ENCODE measurements at places on chromosomes 1 and 21. TPM values are rescaled to one million over a fixed set of nuclear protein-coding genes. Genes with fewer than 3 reads are reported as not detected.

EPS15 gene
- total RNA-seq, result 37.4 TPM

GRCh38 chr1:90357995-90358394, 359.1 kb downstream of the BARHL2 start:
- H3K36me3 ChIP-seq, result no peaks in the 10 kb centered on the region
- H3K27me3 ChIP-seq, result no peaks in the 10 kb centered on the region
- H3K4me3 ChIP-seq, result no peak overlapping the region

CR1L gene
- total RNA-seq, result not detected

DNA sequence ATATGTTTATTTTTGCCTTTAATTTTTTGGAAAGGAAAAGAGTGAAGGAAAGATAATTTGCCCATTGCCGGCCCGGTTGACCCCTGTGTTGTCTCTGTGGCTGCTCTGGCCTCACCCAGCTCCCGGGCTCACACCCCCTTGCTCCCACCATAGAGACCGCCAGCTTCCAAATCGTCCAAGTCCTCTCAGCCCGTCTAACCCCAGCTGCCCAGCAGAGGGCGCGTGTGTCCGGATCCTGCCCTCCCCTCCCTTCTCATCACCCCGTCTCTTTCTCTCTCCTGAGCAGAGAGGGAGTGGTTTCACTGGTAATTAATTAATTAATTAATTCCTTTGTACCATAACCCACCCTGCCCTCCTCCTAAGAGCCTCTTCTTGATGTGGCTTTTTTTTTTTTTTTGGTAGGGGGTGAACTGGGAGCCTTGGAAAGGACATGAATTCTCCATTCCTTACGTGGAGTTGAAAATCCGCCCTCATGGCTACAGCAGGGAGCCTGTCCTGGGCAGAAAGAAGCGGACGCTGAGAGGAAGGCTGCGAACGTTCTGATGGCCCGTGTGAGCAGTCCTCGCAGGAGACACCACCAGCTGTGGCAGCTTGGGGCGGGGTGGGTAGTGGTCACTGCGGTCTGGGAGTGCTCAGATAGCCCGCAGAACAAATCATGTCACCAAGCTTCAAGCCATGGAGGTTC, 45.9 kb downstream of the KIAA0040 start:
- peak; percentile 67 for DNase-seq
- no peak overlapping the region for H3K27ac ChIP-seq
- H3K36me3 ChIP-seq, result no peaks in the 10 kb centered on the region
- H3K4me3 ChIP-seq, result no peak overlapping the region
- no peaks in the 10 kb centered on the region for H3K27me3 ChIP-seq

- no peaks in the 10 kb centered on the region for H3K36me3 ChIP-seq
- no peak overlapping the region for H3K27ac ChIP-seq
- H3K4me1 ChIP-seq, result no peaks in the 10 kb centered on the region
These were observed 16.7 kb upstream of the VSIG8 start for GRCh38 chr1:159879136-159879535.

DNA sequence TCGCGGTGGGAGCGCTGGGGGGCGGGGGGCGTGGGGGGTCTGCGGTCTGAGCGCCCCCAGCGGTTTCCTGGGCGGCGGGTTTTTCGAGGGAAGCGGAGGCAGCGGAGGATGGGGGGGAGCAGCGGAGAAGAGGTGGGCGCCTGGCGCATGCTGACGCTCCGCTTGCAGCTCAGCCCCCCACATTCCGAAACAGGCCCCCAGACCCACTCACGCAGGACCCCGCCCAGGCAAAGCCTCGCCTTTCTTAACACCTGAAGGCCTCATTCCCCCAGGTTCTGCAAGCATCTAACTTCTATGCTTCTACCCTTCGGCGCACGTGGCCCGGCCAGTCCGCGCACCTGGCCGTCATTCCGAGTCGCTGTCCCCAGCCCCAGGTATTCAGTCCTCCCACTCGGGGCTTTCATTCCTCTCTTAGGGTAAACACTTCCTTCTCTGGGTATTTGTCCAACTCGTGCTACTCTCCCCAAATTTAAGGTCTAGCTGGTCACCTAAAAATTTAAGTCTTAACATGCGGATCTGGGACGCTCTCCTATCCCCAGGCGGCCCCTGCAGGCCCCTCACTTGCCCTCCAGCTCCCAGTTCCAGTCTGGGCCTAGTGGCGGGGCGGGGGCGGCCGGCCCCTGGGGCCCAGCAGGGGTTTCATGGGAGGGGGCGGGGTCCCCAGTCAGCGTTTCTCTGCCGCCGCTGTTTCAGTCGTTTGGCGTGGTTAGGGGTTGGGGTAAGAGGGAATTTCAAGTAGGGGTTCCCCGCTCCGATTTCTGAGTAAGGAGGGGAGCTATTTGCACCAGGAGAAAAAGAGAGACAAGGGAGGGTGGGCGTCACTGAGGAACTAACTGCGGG, 2.8 kb upstream of the ZBTB7B start:
- DNase-seq, result peak; percentile 66
- no peak overlapping the region for H3K4me3 ChIP-seq
- no peaks in the 10 kb centered on the region for H3K36me3 ChIP-seq
- no peaks in the 10 kb centered on the region for H3K27me3 ChIP-seq

DNA sequence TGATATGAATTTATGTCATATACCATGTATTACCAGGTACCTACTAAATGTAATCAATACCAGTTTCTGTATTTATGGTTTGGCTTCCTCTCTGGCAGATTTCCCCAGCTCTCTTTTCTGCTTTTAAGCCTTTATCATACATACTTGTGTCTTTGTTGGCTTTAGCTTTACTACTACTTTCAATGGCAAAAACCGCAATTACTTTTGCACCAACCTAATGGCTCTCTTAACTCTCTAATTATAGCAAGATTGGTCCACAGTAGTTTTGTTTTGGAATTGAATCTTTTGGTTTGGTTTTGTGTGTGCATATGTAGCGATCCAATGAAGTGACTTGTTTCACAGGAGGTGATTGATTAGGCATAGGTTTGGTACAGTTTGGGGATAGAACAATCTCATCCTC, 93.6 kb downstream of the ATG4C start:
- no peaks in the 10 kb centered on the region for H3K36me3 ChIP-seq
- H3K4me3 ChIP-seq, result no peak overlapping the region
- H3K27me3 ChIP-seq, result no peaks in the 10 kb centered on the region
- DNase-seq, result no peak
- H3K4me1 ChIP-seq, result no peaks in the 10 kb centered on the region

DNA sequence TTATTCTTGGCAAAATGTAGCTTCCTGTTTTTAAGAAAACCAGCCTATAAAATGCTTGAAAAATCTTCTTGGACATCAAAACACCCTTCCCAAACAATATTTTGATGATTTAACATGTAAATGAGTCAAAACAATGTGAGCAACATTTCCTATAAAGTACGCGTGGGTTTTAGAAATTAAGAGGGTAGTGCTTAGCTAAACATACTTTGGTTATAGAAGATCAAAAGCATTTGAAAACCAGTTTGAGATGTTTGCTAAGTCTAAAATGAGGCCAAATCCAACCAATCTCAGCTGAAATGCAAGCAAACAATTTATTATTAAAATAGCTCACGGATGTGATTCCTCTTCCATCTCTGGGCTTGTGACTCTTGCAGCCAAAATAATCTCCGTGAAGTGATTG, 350.4 kb downstream of the TGFB2 start:
- no peaks in the 10 kb centered on the region for H3K36me3 ChIP-seq
- DNase-seq, result no peak
- H3K27me3 ChIP-seq, result no peaks in the 10 kb centered on the region
- H3K4me1 ChIP-seq, result no peaks in the 10 kb centered on the region
- H3K27ac ChIP-seq, result no peak overlapping the region
- H3K4me3 ChIP-seq, result no peak overlapping the region

- no peaks in the 10 kb centered on the region for H3K36me3 ChIP-seq
- H3K4me1 ChIP-seq, result no peaks in the 10 kb centered on the region
- no peak overlapping the region for H3K27ac ChIP-seq
- no peak overlapping the region for H3K4me3 ChIP-seq
These were observed 4.5 kb downstream of the MROH7 start for GRCh38 chr1:54645806-54646676.

DNA sequence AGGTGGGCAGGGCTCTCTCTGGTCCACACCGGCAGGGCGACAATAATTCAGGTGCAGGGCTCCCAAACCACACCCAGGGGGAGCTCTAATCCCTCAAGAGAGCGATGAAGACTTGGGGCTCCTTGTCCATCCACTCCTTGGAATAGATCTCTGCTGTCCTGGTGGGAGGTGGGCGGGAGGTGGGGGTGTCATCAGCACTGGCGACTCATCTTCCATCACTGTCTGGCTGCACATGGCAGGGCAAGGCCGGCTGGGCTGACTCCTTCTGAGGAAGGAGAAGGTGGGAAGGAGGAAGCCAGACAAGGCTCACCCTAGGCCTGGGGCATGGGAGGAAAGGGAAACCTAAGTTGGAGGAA, 29.3 kb downstream of the TNNT2 start:
- no peak overlapping the region for H3K4me3 ChIP-seq
- H3K27me3 ChIP-seq, result no peaks in the 10 kb centered on the region
- H3K4me1 ChIP-seq, result no peaks in the 10 kb centered on the region
- H3K27ac ChIP-seq, result no peak overlapping the region

DNA sequence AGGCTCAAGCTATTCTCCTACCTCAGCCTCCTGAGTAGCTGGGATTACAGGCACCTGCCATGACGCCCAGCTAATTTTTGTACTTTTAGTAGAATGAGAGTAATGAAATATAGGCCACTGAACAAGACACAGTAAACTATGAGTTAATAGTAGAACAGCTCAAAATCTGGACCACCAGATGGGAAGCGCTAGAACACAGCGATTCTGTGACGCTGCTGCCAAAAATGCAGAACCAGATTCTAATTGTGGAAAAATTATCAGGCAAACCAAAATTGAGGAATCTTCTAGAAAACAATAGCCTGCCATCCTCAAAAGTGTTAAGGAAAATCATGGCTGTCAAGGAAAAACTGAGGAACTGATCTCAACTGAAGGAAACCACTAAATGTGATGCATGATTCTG, 111.4 kb upstream of the TIAM1 start:
- no peaks in the 10 kb centered on the region for H3K36me3 ChIP-seq
- H3K27ac ChIP-seq, result no peak overlapping the region

PADI4 gene
- not detected for total RNA-seq

DNA sequence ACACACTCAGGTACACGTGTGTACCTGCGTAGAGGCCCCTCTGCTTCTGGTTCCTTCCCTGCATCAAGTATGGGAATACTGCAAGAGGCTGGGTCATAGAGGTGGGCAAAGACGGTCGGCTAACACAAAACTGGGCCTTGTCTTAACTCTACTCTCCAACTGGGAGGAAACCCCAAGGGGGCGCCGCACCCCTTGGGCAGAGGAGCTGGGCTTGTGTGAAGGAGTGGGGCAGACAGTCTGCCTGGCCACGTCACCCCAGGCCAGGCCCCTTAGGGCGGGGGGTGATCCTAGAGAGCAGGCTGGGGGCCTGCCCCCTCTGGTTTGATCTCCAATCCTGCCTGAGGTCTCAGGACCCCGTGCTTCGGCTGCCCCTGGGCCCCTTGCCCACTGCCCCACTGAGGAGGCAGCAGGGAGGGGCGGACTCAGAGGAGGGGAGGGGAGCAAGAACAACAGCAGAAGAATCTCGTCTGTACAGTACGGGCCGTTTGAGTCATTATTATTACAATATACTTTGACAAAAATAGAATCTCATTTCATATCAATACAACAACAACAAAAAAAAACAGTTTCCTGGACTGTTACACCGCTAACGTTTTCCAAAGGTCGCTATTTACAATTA, 34.7 kb downstream of the MEF2D start:
- no peak overlapping the region for H3K27ac ChIP-seq
- DNase-seq, result no peak
- H3K4me3 ChIP-seq, result no peak overlapping the region
- H3K27me3 ChIP-seq, result no peaks in the 10 kb centered on the region

GRCh38 chr1:145955436-145955835, 2.4 kb downstream of the LIX1L start:
- H3K4me1 ChIP-seq, result peaks cover 37% of the 10 kb centered on the region
- no peaks in the 10 kb centered on the region for H3K36me3 ChIP-seq
- H3K27me3 ChIP-seq, result no peaks in the 10 kb centered on the region
- no peak for DNase-seq
- no peak overlapping the region for H3K4me3 ChIP-seq
- no peak overlapping the region for H3K27ac ChIP-seq

DNA sequence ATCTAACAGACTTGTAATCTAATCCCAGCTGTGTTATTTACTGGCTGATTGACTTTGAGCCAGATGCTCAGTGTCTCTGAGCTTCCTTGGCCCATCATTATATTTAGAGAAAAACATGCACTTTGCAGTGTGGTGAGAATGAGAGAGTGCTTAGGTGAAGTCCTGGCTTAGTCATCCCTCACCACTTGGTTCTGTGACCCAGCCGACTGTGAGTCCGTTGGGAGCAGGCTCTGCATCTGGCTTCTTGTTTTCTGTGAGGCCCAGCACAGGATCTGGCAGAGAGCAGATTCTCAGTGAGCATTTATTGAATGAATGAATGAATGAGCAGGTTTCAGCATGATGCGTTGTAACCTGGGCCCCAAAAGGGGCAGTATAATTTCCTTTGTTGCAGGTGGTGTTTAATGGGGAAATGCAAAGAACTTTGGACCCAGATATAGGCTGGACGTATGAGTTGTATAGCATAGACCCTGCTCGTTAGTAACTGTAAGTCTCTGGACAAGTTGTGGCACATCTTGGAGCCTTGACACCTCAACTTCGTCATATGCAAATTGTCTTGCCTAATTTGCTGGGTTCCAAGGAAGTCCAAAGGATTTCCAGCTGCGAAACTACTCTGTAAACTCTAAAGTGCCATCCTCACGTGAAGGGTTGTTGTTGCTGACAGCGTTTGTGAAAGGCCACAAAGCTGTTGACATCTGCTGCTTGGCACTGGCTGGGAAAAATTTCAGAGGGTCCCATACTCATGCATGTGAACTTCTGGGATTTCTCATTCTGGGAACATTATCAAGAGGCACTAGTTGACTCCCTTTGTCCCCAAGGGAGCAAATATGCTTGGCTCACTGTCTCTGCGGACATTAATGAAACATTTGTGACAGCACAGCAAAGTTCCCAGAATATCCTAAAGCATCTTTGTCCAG, 138.8 kb upstream of the USP24 start:
- H3K36me3 ChIP-seq, result no peaks in the 10 kb centered on the region
- no peak overlapping the region for H3K27ac ChIP-seq
- no peak for DNase-seq
- no peaks in the 10 kb centered on the region for H3K27me3 ChIP-seq

- no peak overlapping the region for H3K4me3 ChIP-seq
- no peaks in the 10 kb centered on the region for H3K27me3 ChIP-seq
- H3K36me3 ChIP-seq, result no peaks in the 10 kb centered on the region
These were observed 162.0 kb upstream of the C1orf174 start for GRCh38 chr1:4062041-4062440.

- no peak for DNase-seq
- no peak overlapping the region for H3K4me3 ChIP-seq
- no peak overlapping the region for H3K27ac ChIP-seq
- H3K36me3 ChIP-seq, result no peaks in the 10 kb centered on the region
- H3K27me3 ChIP-seq, result no peaks in the 10 kb centered on the region
These were observed 121.7 kb downstream of the DTL start for GRCh38 chr1:212157252-212157651.

GRCh38 chr1:161207173-161207572, 5.0 kb downstream of the NDUFS2 start:
- peak overlapping the region; percentile 49 for H3K27ac ChIP-seq
- no peak overlapping the region for H3K4me3 ChIP-seq
- H3K27me3 ChIP-seq, result no peaks in the 10 kb centered on the region
- peak; percentile 22 for DNase-seq
- H3K4me1 ChIP-seq, result peaks cover 20% of the 10 kb centered on the region

KIF14 gene
- total RNA-seq, result not detected
